ENCODE measurements at places on chromosomes 16 and 17.

DNA sequence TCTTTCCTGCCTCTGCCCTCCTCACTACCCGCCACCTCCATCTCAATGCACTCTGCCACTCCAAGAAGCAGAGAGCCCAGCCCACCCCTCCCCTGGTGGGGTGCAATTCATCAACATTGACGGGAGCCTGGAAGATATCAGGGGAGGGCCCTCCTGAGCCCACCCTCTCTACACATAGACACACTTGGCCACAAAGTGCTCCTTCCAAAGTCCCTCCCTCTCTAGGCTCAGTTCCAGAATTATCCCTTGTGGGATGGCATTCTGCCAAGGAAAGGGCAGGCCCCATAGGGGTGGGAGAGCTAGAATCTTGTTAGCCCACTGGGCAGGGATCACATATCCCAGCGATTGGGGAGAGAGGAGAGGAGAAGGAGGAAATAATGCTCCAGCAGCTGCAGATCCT is 66.2 kb downstream of the TMEM132E start:
- DNase-seq: no peak

DNA sequence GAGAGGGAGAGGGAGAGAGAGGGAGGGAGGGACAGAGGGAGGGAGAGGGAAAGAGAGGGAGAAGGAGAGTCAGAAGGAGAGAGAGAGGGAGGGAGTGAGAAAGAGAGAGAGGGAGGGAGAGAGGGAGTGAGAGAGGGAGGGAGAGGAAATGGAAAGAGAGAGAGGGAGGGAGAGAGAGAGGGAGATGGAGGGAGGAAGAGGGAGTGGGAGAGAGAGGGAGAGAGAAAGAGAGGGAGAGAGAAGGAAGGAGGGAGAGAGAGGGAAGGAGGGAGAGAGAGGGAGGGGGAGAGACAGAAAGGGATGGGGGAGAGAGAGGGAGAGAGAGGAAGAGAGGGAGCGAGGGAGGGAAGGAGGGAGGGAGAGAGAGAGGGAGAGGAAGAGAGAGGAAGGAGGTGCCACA is 72.8 kb downstream of the AXIN2 start:
- DNase-seq: no peak

DNA sequence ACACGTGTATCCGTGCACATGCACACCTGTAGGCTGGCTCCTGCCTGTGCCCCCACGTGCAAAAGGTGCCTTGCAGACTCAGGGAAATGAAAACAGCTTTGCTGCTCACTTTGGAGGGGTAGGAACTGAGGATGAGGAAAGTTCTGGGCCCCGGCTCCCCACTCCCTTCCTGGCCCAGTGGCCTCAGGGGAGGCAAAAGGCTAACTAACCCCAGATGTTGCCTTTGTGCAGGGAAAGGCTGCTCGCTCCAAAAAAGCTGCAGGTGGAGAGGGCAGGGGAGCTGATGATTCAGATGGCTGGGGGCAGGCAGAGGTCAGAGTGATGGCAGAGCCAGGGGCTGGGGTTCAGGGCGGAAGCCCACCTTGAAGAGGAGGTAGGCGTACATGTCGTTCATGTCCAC is 12.4 kb downstream of the PLCD3 start:
- no peak for DNase-seq

DNA sequence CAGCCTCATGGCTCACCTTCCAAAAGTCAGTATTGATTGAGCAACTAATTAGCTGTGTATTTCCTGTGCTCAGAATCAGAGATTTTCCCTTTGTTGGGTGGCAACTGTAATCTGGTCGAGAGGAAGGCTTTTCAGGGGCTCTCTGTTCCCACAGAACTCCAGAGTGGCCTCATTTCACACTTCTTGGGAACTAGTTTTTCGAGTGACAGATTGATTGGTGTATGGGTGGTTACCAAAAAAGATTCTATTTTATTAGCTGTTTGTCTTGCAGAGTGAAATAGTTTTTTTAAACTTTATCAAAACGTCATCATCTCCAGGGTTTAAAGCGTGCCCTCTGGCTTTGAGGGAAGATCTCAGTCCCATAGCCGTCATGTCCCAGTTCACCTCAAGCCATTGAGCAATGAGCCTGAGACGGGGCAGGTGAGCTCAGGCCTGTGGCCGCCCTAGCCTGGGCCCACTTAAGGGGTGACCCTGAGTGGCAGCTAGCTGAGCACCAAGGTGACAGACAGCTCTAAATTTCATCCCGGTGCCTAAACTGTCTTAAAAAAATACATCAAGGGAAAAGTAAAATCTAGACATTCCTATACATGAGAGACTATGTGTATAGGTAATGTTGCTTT is 53.0 kb downstream of the SMPD3 start:
- DNase-seq: no peak

- DNase-seq: no peak
These were observed 32.8 kb upstream of the ABCC3 start for GRCh38 chr17:50601823-50602375.

GRCh38 chr16:14284930-14285512 is 213.9 kb downstream of the MRTFB start:
- DNase-seq: peak; percentile 40

DNA sequence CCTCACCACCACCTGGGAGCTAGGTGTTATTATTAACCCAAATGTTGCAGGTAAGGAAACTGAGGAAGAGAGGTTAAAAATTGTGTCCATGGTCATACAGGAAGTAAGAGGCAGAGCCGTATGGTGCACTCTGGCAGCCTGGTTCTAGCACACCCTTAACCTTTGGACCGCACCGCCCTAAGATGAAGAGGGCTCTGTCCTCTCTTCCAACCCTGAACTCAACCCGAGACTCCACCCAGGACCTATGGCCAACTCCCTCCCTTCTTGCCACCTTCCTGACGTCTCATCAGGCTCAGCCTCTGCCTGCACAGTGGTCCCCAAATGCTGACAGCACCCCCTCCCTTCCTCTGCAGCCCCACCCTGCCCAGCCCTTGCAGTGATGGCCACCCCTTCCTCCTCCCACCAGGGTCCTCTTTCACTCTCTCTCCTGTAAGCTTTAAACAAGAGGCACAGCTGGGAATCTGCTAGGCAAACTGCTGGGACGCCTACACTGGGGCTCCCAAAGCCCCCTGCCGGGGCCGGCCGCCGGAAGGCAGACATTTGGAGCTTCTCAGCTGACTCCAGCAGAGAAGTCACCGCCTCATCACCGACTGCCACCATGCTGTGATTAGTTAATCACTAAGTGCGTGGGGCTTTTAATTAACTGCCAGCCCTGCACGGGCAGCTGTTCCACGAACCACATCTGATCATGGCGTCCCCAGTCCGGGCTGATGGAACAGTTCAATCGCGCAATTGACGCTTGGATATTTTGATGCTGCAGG is 16.7 kb upstream of the C16orf78 start:
- DNase-seq: no peak

GRCh38 chr16:47979164-47979520 is 176.7 kb downstream of the ABCC12 start:
- DNase-seq: no peak

- DNase-seq: no peak
These were observed 2.9 kb downstream of the GSDMB start for GRCh38 chr17:39915559-39915958.

- no peak for DNase-seq
These were observed 73.9 kb upstream of the KIFC3 start for GRCh38 chr16:57876210-57876609.

- no peak for DNase-seq
These were observed 23.1 kb downstream of the CACNA1G start for GRCh38 chr17:50583641-50584040.

DNA sequence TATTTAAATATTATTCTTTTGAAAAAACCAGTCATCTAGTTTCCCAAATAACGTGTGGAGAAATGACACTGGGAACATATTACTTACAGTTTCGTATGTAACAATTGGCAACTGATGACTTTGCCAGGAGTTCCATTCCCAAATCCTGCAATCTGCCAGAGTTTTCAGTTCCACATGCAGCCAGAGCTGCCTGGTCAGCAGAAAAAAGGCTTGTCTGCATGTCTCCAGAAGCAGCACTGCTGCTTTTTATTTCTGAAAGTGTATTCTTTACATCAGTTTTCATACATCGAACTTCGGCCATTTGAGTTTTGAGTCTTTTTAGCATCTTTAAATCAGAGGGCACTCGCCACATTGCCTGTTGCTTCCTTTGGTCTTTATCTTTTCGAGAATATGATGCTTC is 78.4 kb downstream of the TRIM37 start:
- no peak for DNase-seq

- no peak for DNase-seq
These were observed 5.1 kb upstream of the CX3CL1 start for GRCh38 chr16:57367116-57367752.

GRCh38 chr16:88359008-88359407 is 23.8 kb upstream of the ZNF469 start:
- DNase-seq: no peak

DNA sequence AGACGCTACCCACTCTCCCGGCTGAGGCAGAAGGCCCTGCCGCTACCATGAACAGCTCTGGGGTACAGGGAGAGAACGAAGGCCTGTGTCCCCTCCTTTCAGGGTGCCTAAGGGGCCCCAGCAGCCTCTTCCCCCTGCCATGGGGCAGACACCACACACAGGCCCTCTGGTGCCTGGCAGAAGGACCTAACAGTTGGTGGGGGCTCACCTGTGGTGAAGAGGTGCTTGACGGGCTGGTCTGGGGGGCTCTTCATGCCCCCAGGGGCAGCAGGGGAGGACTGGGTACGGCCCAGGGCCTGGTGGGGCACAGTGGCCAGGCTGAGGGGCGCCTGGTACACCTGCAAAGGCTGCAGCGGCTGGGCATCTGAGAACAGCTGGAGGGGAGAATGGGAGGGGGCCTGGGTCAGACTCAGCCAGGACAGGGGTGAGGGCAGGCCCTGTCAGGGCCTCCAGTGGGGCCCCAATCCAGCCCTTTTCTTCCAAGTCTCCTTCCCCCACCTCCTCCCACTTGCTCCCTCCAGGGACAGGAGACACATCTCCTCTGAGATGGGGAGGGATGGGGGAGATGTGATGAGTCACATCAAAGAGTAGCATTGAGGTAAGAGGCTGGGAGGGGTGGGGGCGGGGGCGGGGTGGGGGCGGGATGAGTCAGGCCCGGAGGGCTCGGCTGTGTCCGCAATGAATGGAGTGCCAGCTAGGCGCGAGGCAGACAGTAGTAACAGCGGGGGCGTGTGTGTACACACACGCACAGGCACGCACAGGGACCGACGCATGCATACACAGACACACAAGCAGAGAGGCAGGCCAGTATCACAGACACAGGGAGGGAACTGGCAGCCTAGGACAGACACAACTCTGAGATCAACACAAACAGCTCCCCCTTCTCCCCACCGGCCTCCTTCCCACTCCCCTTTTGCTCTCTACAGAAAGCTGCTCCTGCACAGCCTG is 16.1 kb downstream of the G6PC3 start:
- DNase-seq: no peak

DNA sequence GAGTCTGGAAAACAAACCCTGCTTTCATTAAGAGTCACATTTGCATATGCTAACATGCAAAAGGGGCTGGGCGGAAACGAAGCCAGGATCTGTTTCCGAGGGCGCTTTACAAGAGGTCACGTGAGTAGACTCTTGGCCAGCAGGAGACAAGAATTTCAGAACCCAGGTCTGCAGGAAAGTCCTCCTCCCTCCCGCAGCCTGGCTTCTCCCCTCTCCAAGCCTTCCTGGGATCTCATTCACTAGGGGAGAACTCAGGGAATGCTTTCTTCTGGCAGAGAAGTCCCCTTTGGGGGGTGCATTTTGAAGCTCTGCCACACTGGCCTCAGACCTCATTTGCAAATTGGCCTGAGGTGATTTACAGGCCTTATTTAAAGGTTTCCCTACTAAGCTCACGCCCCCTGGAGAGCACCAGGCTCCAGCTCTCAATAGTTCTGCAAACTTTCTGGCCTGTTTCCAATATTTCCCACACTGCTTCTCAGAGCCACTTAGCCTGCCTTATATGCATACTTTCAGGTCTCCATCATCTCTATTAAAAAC is 57.2 kb upstream of the CACNG5 start:
- DNase-seq: no peak

DNA sequence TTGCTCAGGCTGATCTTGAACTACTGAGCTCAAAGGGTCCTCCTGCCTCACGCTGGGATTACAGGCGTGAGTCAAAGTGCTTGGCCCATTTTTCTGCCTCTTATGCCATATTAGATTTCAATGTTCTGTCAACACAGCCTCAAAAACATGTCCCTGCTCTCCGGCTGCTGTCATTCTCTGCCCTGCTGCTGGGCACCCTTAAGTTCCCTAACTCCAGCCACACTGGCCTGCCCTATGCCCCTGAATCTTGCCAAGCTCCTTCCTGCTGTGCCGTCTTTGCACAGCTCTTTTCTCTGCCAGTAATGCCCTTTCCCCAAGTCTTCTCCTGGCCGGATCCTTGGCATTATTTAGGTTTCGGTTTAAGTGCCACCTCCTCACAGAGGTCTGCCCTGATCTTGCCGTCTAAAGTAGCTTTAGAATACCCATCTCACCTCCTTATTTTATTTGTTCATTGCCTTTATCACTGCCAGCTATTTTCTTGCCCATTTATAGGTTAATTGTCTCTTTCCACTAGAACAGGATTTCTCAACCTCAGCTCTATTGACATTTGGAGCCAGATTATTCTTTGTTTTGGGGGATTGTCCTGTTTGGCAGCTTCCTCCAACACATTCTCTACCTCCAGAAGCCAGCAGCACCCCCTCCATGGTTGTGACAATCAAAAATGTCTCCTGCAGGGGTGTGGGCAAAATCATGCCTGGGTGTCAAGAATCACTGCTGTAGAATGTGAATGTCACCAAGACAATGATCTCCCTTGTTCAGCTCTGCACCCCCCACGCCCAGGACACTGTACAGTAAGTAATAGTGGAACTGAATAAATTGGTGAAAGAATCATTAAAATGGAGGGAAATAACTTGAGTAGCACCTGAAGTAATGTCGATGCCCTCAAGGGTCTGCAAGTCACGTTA is 168.2 kb downstream of the CYLD start:
- DNase-seq: no peak

- no peak for DNase-seq
These were observed 1.4 kb upstream of the PITPNC1 start for GRCh38 chr17:67375716-67376115.

DNA sequence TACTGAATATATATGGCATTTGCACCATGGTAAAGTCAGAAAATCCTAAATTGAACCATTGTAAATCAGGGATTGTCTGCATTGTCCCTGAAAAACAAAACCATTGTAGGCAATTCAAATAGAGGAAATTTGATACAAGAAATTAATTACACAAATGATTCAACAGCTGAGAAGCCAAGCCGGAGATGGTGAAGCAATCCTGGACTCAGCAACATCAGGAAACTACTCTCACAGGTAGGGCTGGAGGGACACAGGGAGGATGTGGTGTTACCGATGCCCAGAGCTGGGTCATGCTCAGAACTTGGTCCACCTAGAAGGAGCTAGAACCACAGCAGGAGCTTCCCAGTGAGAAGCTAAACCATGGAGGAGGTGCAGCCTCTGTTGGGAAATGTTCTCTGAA is 18.5 kb upstream of the SCNN1B start:
- DNase-seq: no peak

- no peak for DNase-seq
These were observed 6.9 kb upstream of the HOXB2 start for GRCh38 chr17:48551596-48552465.

DNA sequence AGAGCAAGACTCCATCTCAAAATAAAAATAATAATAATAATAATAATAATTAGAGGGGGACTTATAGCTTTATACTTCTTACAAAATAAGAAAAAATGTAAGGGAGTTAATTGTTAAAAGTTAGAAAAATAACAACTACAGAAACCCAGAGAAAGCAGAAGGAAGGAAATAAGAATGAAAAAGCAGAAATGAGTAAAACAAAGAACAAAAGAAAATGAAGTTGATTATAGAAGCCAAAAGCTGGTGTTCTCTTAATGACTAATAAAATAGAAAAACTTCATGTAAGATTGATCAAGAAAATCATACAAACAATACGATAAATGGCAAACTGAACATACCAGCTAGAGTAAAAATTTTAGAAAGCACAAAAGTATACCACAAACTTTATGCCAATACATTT is 6.8 kb upstream of the NSMCE1 start:
- no peak for DNase-seq

Data from germinal center (tissue), 1 donor.